ENCODE measurements at places on chromosomes 2 and 18. TPM values are rescaled to one million over a fixed set of nuclear protein-coding genes. Genes with fewer than 3 reads are reported as not detected.

GRCh38 chr2:156322686-156323231 is 9.8 kb downstream of the NR4A2 start:
- no peak for DNase-seq

The MOCOS gene
- total RNA-seq: 0.19 TPM

The ANKRD30BL gene
- not detected for total RNA-seq

DNA sequence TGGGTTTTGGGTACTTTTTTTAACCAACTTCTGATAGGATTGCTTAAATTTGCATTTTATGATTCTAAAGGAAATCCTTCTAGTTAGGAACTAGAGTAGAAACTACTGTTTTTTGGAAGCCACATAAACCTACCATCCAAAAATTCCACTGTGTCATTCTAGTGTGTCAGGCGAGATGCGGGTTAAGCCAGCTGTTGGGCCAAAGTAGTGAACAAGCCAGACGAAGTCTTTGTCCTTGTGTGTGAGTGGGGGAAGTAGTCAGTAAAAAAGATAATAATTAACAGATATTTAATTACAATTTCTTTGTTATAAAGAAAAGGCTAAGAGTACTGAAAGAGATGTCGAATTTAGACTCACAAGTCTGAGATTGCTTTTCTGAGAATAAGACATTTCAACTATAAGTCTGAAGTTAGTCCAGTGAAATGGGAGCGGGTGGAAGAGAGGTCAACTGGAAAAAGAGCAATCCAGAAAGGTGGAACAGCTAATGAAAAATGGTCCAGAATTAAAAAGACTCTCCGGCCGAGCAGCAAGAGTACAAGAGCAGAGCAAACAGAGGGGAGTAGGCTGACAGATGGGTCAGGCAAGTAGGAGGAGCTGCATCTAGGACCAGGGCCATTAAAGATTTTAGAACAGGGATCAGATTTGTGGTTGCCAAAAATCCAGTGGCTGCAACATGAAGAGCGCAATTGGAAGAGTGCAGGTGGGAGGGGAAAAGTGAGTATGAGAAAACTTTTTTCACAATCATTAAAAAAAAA is 1.5 kb downstream of the EPB41L5 start:
- DNase-seq: no peak

DNA sequence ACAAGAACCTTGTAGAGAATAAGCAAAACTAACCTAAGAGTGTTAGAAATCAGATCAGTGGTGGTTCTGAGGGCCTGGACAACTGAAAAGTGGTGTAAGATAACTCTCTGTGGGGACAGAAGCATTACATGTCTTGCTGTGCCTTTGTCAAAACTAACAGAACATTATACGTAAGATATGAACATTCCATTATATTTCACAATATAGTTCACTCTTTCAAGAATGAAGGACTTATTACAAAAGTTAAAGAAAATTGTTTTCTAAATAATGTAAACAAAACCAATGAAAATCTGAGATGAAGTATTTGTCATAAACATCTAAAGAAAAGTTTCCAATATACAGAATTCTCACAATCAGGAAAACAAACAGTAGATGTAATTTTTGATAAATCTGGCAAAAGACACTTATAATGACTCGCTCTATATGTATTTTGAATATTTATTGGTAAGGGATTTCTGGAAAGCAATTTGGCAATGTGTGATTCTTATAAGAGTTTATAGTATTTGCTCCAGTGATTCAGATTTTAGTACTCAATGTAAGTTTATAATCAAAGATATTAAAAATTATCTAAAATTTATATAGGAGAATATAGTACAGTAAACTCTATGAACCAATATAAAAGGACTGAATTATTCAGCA is 258.4 kb downstream of the CD226 start:
- DNase-seq: no peak

DNA sequence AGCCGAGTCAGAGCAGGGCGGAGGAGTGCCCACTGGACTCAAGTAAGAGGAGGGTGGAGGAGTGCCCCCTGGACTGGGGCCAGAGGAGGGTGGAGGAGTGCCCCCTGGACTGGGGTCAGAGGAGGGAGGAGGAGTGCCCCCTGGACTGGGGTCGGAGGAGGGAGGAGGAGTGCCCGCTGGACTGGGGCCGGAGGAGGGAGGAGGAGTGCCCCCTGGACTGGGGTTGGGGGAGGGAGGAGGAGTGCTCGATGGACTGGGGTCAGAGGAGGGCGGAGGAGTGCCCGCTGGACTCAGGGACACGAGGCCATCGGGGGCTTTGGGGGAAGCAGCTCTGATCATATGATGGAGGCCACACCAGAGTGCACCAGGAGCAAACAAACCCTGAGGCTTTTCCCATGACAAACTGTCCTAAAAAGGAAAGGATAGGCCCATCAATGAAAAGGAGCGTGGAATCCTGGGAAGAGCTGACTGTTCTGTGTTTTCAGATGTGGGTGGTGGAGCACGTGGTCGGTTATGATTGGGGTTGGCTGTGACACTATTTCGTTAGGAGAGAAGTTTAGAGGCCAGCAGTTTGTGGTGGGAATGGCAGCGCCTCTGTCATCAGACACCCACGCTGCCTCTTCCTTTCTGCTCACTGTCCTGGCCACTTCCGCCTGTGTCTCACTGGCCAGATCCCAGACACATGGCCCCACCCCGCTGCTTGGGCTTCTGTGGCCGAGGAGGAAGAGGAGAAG is 24.5 kb upstream of the HPCAL1 start:
- DNase-seq: no peak

DNA sequence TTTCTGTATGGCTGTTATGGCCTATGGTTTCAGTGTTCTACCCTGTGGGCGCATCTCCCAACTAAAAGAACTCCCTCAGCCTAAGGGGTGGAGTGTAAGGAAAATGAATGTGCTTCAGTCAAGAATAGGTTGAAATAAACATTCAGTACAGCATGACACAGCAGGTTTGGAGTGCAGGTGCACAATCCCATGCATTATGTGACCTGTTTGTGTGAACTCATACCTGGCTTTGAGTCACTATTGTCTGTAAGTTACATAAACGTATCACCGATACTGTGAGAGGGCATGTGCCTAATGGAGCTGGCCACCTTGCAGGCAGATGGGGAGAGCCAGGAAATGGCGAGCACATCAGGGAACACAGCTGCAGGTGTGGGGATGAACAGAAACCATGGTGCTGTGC is 216.0 kb downstream of the DSEL start:
- DNase-seq: peak; percentile 11

- DNase-seq: no peak
These were observed 177.4 kb downstream of the PARD3B start for GRCh38 chr2:204722691-204723090.

The OTOS gene
- total RNA-seq: not detected

- DNase-seq: no peak
These were observed 139.0 kb downstream of the DSC3 start for GRCh38 chr18:30903566-30903965.

DNA sequence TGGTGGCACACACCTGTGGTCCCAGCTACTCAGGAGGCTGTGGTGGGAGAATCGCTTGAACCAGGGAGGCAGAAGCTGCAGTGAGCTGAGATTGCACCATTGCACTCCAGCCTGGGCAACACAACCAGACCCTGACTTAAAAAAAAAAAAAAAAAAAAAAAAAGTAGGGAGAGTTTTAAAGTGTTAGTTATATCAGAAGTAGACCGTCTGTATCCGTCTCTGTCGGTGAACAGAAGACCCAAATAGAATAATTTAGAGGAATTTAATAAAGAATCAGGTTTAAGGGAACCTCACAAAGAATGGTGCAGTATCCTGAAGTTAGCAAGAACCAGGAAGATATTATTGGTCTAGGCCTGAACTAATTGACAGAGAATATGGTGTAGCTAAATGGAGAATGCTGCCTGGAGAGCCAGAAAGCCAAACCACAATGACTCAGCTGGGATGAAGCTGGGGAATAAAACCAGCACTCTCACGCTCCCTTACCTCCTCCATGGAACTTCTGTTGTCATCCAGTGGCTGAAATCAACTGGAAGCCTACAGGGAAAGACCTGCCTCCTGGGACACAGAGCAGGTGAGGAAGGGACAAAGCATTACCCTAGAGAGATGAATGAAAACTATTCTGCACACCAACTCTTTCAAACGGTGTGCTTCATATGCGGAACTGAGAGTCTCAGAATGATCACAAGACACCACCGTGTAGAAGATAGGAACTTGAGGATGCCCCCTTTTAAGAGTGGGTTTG is 39.1 kb upstream of the PLEKHM3 start:
- DNase-seq: no peak

The LRRC30 gene
- not detected for total RNA-seq

GRCh38 chr2:60058781-60059180 is 494.7 kb downstream of the BCL11A start:
- no peak for DNase-seq

DNA sequence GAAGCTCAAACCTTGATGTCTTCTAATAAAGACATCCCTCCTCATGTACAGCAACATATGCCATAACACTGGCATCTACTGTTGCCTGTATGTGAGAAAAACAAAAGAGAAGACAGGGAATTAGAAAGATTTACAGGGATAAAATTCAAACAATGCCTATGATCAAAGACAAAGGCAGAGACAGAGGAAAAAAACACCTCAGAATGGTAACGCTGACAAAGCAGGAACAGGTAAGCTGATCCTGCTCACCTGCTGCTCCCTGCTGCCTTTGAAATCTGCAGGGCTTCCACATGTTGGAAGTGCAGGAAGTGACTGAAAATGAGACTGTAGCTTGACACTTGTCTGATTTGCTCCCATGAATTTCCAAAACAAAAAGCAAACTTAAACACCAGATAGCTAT is 90.2 kb upstream of the DNAJC10 start:
- DNase-seq: no peak

- no peak for DNase-seq
These were observed 257.1 kb downstream of the ACKR3 start for GRCh38 chr2:236826606-236827156.

GRCh38 chr18:9827793-9828505 is 57.8 kb upstream of the TXNDC2 start:
- no peak for DNase-seq

GRCh38 chr2:76826691-76827090 is 695.5 kb downstream of the LRRTM4 start:
- DNase-seq: no peak

The GPR45 gene
- not detected for total RNA-seq
